Activated CD4-positive, alpha-beta T cell treated with anti-CD3 and anti-CD28 coated beads, Interleukin-2, amount 10 ng/mL, durations not matched to agents 7 days and 5 days (primary cell): ENCODE measurements at places on chromosomes 16 and 17. TPM values are rescaled to one million over a fixed set of nuclear protein-coding genes. Genes with fewer than 3 reads are reported as not detected.

GRCh38 chr16:83715217-83715920, 92.4 kb upstream of the HSBP1 start:
- DNase-seq, result no peak

Gene PRR35
- total RNA-seq, result not detected

Gene TBC1D3B
- total RNA-seq, result 3.3 TPM

DNA sequence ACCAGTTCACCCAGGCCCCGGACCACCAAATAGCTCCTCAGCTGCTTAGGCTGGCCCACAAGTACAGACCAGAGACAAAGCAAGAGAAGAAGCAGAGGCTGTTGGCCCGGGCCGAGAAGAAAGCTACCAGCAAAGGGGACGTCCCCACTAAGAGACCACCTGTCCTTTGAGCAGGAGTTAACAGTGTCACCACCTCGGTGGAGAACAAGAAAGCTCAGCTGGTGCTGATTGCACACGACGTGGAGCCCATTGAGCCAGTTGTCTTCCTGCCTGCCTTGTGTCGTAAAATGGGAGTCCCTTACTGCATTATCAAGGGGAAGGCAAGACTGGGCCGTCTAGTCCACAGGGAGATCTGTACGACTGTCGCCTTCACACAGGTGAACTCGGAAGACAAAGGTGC, 15.4 kb downstream of the FOXF1 start:
- no peak for DNase-seq

Gene DHX38
- 67.5 TPM for total RNA-seq

Gene CD300H
- total RNA-seq, result not detected

Gene SLC5A10
- not detected for total RNA-seq

DNA sequence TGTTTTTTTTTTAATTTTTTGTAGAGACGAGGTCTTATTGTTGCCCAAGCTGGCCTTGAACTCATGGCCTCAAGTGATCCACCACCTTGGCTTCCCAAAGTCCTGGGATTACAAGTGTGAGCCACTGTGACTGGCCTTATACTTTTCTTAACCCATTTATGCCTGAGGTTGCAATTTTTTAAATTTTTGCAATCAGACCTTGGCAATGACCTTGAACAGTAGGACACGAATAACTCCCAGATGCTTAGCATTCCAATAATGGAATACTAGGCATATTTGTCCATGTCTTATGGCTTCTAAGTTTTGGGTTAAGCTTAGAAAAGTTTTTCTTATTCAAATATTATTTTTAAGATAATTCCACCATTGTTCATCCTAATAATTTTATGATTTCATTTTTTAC, 28.3 kb upstream of the TMEM97 start:
- no peak for DNase-seq

- no peak for DNase-seq
Observed at GRCh38 chr17:70040336-70040735, 34.7 kb upstream of the KCNJ16 start.

GRCh38 chr17:72634621-72635020, 457.9 kb downstream of the SLC39A11 start:
- DNase-seq, result peak; percentile 36

DNA sequence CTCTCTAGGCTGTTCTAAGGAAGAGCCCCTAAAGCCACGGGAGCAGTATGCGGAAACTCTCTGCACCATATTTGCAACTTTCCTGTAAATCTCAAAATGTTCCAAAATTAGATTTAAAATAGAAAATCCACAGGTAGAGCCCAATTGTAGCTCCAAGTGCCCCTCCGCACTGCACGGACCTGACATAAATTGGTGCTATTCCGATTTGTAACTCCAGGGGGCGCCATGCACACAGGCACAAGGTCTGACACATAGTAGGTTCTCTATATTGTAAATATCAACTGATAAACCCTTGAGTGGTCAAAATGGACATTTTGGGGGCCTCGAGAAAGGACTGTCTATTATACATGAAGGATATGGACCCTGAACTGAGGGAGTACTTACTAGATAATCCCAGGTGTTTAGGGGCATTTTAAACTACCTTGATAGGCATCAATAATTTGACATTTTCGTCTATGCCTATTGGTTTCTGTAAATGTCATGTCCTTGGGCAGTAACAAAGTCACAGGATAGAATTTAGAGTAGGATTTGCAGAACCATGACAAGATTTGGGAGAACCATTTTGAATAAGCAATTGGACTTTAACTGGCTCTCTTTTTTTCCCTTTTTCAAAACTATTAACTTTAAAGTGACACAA, 36.6 kb upstream of the TMEM132E start:
- peak; percentile 66 for DNase-seq

DNA sequence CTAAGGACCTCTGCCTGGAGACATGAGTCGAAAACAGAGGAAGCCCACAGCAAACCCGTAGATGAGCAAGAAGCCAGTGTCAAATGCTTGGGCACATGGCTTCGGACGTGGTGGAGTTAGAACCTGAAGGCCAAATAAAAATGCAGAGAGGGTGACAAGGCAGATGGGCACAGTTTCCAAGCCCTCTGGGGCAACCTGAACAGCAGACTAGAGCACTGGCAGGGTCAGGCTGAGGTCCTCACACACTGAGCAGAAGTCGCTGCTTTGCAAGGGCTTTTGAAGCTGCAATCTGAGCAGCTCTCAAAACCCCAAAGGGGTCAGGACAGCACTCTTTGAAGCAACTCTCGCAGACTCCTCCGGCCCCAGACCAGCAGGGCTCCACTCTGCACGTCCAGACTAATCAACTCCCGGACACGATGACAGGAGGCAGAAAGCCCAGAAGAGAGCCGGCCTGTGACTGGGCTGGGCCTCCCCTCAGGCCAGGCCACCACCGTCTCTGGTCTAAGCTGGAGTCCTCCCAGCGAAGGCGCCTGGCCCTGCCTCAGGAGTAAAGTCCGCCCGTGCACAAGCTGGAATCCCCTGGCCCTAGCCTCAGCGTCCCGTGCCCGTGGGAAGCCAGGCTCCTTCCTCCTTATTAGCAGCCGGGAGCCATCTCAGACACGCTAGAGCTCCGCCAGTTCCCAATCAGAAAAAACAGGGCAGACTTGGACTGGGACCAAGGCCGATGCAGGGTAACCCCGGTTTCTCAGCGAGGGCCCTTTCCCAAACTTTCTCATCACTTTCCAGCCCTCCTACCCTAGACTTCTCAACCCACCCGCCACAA, 924 bp downstream of the SMARCD2 start:
- peak; percentile 20 for DNase-seq

- no peak for DNase-seq
Observed at GRCh38 chr16:56870276-56870888, 5.4 kb downstream of the SLC12A3 start.

DNA sequence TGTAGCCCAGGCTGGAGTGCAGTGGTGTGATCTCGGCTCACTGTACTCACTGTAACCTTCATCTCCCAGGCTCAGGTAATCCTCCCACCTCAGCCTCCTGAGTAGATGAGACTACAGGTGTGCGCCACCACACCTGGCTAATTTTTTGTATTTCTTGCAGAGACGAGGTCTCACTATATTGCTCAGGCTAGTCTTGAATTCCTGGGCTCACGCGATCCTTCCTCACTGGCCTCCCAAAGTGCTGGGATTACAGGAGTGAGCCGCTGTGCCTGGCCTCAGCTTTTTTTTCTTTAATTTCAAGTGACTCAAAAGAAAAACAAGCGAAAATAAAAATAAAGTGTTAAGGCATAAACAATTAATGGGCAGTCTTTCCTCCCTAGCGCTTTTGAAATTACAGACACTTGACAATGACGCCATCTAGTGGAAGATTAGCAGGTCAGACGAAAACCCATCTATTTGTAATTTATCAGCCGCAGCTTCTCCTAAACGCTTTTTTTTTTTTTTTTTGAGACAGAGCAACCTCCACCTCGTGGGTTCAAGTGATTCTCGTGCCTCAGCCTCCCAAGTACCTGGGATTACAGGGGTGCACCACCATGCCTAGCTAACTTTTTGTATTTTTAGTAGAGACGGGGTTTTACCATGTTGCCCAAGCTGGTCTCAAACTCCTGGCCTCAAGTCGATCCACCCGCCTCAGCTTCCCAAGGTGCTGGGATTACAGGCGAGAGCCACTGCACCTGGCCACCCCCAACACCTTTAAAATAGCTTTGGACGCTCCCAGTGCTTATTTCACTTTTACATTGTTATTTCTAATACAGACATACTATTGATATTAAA, 28.1 kb upstream of the PECAM1 start:
- peak; percentile 52 for DNase-seq

Gene ENKD1
- 8.0 TPM for total RNA-seq

DNA sequence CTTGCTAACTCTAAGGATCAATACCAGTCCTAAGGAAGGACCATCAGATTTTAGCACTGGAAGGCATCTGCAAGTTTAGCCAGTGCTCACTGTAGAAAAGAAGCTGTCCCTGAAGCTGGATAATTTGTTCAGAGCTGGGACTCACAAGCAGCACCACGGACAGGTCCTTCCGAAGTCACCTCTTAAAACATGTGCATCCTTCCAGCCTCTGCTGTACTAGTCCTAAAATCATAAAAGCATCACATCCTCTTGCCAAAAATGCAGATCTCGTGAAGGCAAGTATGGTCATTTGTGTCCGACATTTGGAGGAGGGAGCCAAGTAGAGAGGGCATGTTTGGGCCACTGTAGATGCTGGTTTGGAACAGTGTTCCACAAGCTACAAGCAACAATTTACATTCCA, 506.9 kb downstream of the RBFOX1 start:
- DNase-seq, result no peak

DNA sequence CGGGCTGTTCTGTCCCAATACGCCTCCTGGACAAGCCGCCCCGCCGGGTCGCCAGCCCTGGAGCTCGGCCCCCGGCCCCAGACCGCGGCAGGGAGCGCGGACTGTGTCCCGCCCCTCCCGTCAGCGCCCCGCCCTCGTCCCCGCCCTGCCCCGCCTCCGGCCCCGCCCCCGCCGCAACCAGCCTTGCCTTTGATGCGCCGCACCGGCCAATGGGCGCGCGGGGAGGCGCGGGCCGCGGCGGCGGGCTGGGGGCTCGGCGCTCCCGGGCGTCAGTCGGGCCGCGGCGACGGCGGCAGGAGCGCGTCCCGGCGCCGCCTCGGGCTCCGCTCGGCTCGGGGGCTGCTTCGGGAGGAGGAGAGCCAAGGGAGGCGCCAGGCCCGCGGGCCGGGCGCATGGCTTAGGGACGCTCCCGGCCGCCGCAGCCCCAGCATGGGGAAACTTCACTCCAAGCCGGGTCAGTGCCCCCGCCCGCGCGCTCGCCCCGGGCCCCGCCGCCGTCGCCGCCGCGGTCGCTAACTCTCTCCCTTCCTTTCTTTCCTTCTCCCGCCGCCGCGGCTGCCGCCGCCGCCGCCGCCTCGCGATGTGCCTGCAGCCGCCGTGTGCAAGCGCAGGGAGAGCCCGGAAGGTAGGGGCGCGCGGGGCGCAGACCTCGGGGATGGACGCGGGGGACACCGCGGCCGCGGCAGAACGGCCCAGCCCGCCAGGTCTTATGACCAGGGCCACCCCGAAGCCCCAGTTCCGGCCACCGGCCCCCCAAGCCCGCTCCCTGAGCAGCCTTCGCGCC, at the start of gene NKD1:
Gene NKD1 (plus strand): TSS at position 272 of the 784 bp plus-strand sequence. CDS start 158 bp downstream, at position 430.
- DNase-seq, result peak; percentile 68

GRCh38 chr17:4010754-4011153, 46.5 kb upstream of the ATP2A3 start:
- DNase-seq, result no peak

DNA sequence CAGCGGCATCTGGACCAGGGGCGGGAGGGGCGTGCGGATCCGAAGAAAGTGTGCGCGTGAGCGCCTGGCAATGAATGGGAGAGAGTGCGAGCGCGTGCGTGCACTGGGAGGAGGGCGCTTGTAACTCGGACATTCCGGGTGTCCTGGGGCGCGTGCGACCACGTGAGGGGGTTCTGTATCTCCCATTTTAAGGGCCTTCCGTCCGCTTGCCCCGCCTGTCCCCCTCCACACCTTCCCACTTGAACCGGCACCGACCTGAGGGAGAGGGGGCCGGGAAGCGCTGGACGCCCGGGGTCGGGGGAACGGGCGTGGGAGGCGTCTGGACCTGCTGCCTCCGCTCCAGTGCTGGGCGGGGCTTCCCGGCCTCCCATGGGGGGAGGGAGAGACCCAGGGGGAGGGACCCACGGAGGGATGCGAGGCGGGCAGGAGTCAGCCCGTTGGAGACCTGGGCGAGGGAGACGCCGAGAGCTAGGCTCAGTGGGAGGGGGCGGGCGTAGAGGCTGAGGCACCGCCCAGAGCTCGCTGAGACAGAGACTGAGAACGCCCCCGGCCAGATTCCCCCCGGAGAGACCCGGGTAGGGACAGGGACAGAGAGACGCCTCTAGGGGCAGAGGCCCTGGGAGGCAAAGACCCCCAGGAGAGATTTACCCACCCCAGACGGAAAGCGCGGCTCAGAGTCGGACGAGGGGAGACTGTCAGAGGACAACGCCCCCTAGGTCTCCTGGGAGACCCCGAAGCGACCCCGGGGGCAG, at the start of gene KREMEN2:
Gene KREMEN2 (plus strand): TSS at position 553 of the 752 bp plus-strand sequence. CDS start 246 bp downstream, outside the sequence.
- DNase-seq, result no peak

GRCh38 chr17:40415390-40415789, 2.3 kb downstream of the TOP2A start:
- no peak for DNase-seq

Gene METTL26
- 78.0 TPM for total RNA-seq

DNA sequence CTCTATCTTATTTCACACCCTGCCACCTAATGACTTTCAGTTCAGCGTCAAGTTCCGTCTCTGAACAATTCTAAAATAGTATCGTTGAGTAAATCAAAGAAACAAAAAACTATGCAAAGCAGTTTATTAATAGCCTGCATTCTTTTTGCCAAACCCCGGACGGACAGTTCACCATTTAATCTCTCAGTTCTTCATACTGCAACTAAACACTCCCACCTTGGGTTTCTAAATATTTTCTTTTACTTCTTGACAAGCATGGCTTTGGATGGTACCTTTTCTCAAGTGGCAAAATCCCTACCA, 1.2 kb downstream of the MYH11 start:
- no peak for DNase-seq

Gene SDR42E1
- total RNA-seq, result 11.5 TPM

DNA sequence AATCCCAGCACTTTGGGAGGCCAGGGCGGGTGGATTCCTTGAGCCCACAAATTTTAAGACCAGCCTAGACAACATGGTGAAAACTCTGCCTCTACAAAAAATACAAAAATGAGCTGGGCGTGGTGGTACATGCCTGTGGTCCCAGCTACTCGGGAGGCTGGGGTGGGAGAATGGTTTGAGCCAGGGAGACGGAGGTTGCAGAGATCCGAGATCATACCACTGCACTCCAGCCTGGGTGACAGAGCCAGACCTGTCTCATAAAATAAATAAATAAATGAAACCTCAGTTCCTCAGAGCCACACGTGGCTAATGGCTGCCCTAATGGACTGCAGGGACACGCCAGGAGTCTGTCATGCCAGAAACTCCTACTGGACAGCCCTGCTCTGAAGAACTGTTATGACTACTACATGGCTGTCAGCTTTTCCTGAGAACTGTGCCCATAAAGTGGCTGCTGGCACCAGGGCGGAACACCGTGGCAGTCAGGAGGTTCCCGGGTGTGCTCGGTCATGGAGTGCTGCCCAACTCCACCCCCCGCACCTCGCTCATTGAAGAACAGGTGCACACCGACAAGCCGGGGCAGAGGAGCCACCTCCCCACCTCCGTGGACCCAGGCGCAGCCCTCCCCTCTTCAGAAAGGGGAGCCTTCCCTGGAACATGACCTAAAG, 4.3 kb downstream of the TMEM11 start:
- DNase-seq, result no peak

GRCh38 chr17:43014649-43015542, 7.3 kb downstream of the VAT1 start:
- no peak for DNase-seq

Gene RSL1D1
- 158 TPM for total RNA-seq

GRCh38 chr17:51740531-51740930, 418.0 kb downstream of the CA10 start:
- DNase-seq, result no peak

GRCh38 chr16:83301971-83302370, 505.8 kb upstream of the HSBP1 start:
- DNase-seq, result no peak

GRCh38 chr16:72621651-72622050, 426.3 kb downstream of the ZFHX3 start:
- no peak for DNase-seq
